Right hindlimb (tissue), 1 donor: ENCODE measurements at places on chromosomes 1 and 21.

- DNase-seq = no peak
Observed at GRCh38 chr21:15397258-15397657, 332.5 kb upstream of the NRIP1 start.

- no peak for DNase-seq
Observed at GRCh38 chr1:236167578-236167977, 25.2 kb downstream of the GPR137B start.

GRCh38 chr1:194975913-194976312 lies 1632.3 kb downstream of the KCNT2 start:
- no peak for DNase-seq

DNA sequence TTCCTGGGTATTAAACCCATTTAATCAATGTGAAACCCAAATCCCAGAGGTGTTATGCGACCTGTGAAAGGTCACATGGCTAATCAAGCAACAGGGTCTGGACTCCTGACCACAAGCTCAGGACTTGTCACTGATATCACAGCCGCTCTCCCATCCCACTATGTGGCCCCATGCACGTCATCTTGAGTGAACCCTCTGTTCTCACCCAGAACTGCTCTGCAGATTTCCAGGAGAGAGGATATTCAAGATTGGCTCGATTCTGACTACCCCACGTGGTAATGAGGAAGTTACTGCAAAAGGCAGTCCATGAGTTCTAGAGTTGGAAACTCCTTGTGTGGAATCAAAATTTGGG lies 173.5 kb upstream of the ETV3 start:
- DNase-seq = no peak
